ENCODE measurements at places on chromosomes 13 and 19. TPM values are rescaled to one million over a fixed set of nuclear protein-coding genes. Genes with fewer than 3 reads are reported as not detected.

DNA sequence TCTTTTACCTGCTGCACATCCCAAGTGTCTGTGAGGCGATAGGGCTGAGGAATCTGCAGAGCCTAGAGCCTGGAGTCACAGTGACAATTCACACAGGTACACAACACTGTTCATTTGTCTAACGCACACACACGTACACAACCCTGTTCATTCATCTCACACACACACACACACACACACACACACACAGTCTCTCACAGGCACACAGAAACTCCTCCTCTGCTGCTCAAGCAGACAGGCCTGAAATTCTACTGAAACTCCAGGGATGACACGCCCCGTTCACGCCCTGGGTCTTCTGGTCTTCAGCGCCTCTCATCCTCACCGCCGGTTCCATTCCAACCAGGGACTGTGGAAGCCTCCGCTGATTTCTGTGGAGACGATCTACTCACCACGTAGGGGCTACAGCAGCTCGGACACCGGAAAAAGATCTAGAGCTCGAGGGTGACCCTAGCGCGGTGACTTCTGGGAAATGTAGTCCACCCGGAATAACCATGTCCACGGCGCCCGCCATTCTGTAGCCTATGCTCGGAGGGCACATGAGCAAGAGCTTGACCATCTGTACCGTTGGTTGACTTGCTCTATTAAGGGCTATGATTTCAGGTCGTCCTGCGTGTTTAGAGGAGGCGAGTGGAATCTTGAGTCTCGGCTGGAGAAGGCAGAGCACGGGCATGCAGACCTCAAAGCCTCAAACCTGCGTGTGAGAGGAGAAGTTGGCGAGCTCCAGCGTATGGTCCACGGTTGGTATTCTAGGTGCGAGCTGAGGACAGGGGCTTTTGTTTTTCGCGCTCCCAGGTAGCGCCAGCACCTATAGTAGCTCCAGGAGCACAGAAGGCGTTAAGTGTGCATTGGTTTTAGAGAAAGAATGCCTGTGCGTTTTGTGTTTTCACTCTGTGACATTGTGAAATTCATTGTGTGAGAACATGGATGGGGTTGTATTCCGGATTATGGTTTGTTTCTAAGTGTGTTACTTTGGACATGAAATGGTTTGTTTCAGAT lies 33.4 kb downstream of the ZNF45 start:
- no peaks in the 10 kb centered on the region for H3K27me3 ChIP-seq
- peak; percentile 89 for DNase-seq
- H3K4me3 ChIP-seq: peak overlapping the region; percentile 36
- no peaks in the 10 kb centered on the region for H3K4me1 ChIP-seq
- no peaks in the 10 kb centered on the region for H3K36me3 ChIP-seq
- no peak overlapping the region for H3K27ac ChIP-seq

GRCh38 chr13:99564386-99564785 lies 63.1 kb downstream of the TM9SF2 start:
- no peak overlapping the region for H3K4me3 ChIP-seq
- DNase-seq: no peak
- H3K4me1 ChIP-seq: no peaks in the 10 kb centered on the region
- H3K27ac ChIP-seq: no peak overlapping the region
- H3K27me3 ChIP-seq: no peaks in the 10 kb centered on the region

DNA sequence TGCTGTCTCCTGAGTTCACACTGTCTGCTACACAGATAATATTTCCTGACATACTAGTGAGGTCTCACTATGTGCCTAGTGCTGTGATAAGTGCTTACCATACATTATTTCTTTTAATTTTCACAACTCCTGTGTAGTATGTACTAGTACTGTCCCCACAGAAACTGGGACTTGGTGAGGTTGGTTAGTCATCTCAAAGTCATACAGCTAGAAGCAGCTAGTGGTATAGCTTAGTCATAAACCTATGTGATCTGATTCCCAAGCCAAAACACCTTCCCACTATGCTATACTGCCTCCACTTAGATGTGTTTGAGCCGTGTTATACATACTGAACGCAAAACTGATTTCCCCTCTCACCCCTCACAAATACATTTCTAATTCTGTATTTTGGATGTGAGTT lies 10.5 kb downstream of the MTMR6 start:
- no peaks in the 10 kb centered on the region for H3K4me1 ChIP-seq
- H3K36me3 ChIP-seq: no peaks in the 10 kb centered on the region
- no peaks in the 10 kb centered on the region for H3K27me3 ChIP-seq
- no peak overlapping the region for H3K27ac ChIP-seq
- no peak for DNase-seq
- no peak overlapping the region for H3K4me3 ChIP-seq

GRCh38 chr13:46571189-46571908 lies 18.4 kb downstream of the LRCH1 start:
- H3K36me3 ChIP-seq: no peaks in the 10 kb centered on the region
- no peaks in the 10 kb centered on the region for H3K27me3 ChIP-seq
- no peak for DNase-seq

- DNase-seq: no peak
- H3K4me3 ChIP-seq: no peak overlapping the region
- H3K27ac ChIP-seq: no peak overlapping the region
Observed at GRCh38 chr19:43105496-43105895, 23.0 kb upstream of the PSG2 start.

GRCh38 chr13:64347664-64348063 lies 2882.5 kb downstream of the PCDH9 start:
- no peaks in the 10 kb centered on the region for H3K4me1 ChIP-seq
- no peak overlapping the region for H3K4me3 ChIP-seq
- no peaks in the 10 kb centered on the region for H3K36me3 ChIP-seq
- no peaks in the 10 kb centered on the region for H3K27me3 ChIP-seq
- DNase-seq: no peak

- H3K4me3 ChIP-seq: no peak overlapping the region
- H3K4me1 ChIP-seq: no peaks in the 10 kb centered on the region
- no peak overlapping the region for H3K27ac ChIP-seq
- DNase-seq: no peak
Observed at GRCh38 chr19:9819596-9819909, 674 bp upstream of the FBXL12 start.

Gene ZNF470
- total RNA-seq: 4.8 TPM

Gene CLEC17A
- total RNA-seq: 0.18 TPM

GRCh38 chr19:55339889-55340783 lies 460 bp downstream of the KMT5C start:
- no peak for DNase-seq
- peak overlapping the region; percentile 48 for H3K4me3 ChIP-seq
- H3K36me3 ChIP-seq: no peaks in the 10 kb centered on the region
- H3K4me1 ChIP-seq: no peaks in the 10 kb centered on the region

Gene MEDAG
- 188 TPM for total RNA-seq

Gene PRODH2
- total RNA-seq: not detected

Gene SGCG
- 2.6 TPM for total RNA-seq

DNA sequence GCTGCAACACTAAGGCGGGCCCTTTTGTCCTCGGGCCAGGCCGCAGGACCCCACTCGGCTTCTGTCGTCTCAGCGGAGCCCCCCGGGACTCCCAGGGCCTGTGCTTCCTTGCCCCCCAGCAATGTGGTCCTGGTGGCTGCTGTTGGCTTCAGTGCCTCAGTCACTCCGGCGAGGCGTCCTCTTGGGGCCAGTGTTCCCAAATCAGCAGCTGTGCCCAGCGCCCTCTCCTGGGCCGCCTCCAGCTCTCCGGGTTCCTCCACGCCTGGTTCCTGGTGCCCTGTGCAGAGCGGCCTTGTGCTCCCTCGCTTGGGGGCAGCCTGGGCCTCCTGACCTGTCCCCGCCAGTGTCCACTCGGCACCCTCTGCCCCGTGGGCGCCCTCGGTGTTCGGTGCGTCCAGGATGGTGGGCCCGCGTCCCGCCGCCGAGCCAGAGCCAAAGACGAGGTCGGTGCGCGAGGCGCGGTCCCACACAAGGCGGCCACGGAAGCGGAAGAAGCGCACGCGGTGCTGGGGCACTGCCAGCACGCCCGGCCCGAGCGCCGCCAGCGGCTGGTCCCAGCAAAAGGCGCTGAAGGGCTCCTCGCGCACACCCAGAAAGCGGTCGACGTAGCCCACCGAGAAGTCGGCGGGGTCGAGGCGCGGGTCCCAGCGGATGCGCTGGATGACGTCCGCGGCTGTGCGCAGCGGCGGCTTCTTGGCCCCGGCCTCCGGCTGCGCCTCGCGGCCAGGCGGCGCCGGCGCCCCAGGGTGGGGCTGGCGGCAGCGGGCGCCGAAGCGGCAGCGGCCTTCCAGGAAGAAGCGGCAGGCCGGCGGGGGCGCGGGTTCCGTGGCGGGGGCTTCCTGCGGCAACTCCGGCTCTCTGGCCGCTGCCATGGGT lies 685 bp downstream of the LENG9 start:
- H3K36me3 ChIP-seq: peaks cover 17% of the 10 kb centered on the region
- H3K27me3 ChIP-seq: no peaks in the 10 kb centered on the region

DNA sequence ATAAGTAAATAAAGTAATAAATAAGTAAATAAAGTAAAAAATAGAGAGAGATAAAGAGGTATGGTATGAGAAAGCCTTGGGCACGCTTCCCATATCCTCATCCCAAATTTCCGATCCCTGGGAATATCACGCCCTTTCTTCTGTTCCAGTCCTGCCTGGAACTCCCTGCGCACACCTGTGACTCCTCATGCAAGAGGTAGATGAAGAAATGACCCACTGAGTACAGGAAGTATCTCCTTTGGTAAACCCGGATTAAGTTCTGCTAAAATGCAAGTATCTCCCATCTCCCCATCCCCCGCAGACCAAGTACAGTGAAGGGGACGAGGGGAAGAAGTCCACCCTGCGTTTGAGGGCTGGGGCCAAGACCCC lies 399 bp upstream of the ZNF136 start:
- peak overlapping the region; percentile 49 for H3K27ac ChIP-seq
- H3K4me1 ChIP-seq: no peaks in the 10 kb centered on the region
- H3K27me3 ChIP-seq: no peaks in the 10 kb centered on the region
- peak overlapping the region; percentile 81 for H3K4me3 ChIP-seq
- no peak for DNase-seq

- H3K4me1 ChIP-seq: no peaks in the 10 kb centered on the region
- H3K4me3 ChIP-seq: no peak overlapping the region
- peak; percentile 59 for DNase-seq
Observed at GRCh38 chr19:42553292-42554045, 25.2 kb upstream of the CEACAM1 start.

DNA sequence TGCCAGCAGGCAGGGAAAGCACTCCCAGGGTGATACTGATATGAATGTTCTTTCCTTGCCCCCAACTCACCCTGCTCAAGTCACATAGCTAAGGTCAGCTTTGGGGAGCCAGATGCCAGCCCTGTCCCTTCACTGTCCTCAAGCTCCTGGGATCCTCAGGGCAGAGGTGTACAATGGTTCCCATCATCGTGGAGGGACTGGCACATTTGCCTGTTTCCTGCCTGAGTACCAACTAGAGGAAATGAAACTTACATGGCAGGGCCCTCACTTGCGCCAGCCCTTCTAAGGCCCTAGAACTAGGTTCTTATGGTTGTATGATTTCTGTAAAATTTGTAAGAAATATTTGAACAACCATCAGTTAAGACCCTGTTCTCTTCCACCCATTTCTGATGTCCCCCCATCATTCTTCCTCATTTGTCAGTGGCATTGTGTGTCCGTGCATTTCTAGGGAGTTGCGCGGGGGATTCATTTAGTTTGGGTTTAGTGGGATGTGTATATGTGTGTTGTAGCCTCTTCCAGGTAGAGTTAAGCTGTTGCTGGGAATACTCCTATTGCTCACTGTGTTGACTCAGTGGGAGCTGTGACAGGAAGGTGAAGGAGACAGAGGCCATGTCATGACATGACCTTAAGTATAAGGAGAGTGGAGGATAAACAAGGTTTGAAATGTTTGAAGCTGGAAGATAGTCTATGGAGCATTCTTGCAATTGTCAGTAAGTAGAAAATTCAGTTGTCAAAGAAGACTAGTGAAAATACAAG lies 41.3 kb upstream of the RCBTB2 start:
- H3K36me3 ChIP-seq: no peaks in the 10 kb centered on the region
- no peak for DNase-seq

Gene ATP7B
- 9.8 TPM for total RNA-seq

Gene STOML3
- not detected for total RNA-seq

Measured in aorta (tissue), 5 donors.